Osteocyte (in vitro differentiated cells): ENCODE measurements at places on chromosomes 2 and 18.

DNA sequence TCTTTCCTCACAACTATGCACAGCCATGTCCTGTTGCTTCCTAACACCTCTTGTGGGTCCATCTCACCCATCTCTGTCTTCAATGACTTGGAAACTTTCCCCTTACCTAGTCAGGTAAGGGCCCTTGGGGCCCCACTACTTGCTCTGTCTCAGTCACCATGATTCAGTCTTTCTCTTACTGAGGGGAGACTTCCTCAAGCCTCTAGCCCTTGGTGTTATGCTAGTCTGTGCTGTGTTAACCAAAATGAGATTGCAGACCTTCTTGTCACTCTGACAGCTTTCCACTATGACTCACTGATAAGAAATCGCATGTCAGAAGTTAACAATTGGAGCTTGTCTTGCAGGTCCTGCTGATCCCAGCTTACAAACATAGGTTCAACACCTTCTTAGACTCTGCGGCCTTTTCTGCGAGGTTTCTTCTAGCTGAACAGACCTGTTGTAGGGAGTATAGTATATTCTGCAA is 65.3 kb downstream of the WDR75 start:
- H3K36me3 ChIP-seq, result peaks cover 3% of the 10 kb centered on the region

- no peaks in the 10 kb centered on the region for H3K4me1 ChIP-seq
- no peak overlapping the region for H3K27ac ChIP-seq
- no peak for DNase-seq
- no peaks in the 10 kb centered on the region for H3K27me3 ChIP-seq
Measured at GRCh38 chr2:22557406-22557805, 827.6 kb upstream of the KLHL29 start.

- H3K36me3 ChIP-seq, result no peaks in the 10 kb centered on the region
- no peak for DNase-seq
- no peak overlapping the region for H3K27ac ChIP-seq
- H3K27me3 ChIP-seq, result peaks cover 68% of the 10 kb centered on the region
Measured at GRCh38 chr18:596288-596881, 403 bp upstream of the CLUL1 start.

GRCh38 chr2:96952016-96952750 is 34.2 kb downstream of the FAM178B start:
- H3K27ac ChIP-seq, result no peak overlapping the region
- H3K27me3 ChIP-seq, result peaks cover 24% of the 10 kb centered on the region
- no peak overlapping the region for H3K4me3 ChIP-seq
- H3K4me1 ChIP-seq, result peaks cover 2% of the 10 kb centered on the region
- DNase-seq, result no peak
- H3K36me3 ChIP-seq, result no peaks in the 10 kb centered on the region

GRCh38 chr2:63742580-63742976 is 99.1 kb upstream of the UGP2 start:
- H3K36me3 ChIP-seq, result no peaks in the 10 kb centered on the region
- DNase-seq, result no peak
- no peaks in the 10 kb centered on the region for H3K27me3 ChIP-seq
- no peak overlapping the region for H3K4me3 ChIP-seq

- DNase-seq, result no peak
- H3K27ac ChIP-seq, result no peak overlapping the region
- H3K4me3 ChIP-seq, result no peak overlapping the region
- H3K27me3 ChIP-seq, result no peaks in the 10 kb centered on the region
- H3K36me3 ChIP-seq, result no peaks in the 10 kb centered on the region
Measured at GRCh38 chr18:42801706-42802105, 313.8 kb downstream of the RIT2 start.

GRCh38 chr2:235194351-235194750 is 242.5 kb downstream of the SH3BP4 start:
- H3K27ac ChIP-seq, result no peak overlapping the region
- H3K36me3 ChIP-seq, result no peaks in the 10 kb centered on the region
- no peaks in the 10 kb centered on the region for H3K4me1 ChIP-seq
- H3K27me3 ChIP-seq, result peaks cover 35% of the 10 kb centered on the region
- DNase-seq, result no peak

GRCh38 chr2:215000721-215001120 is 137.7 kb downstream of the ABCA12 start:
- no peak overlapping the region for H3K27ac ChIP-seq
- no peaks in the 10 kb centered on the region for H3K36me3 ChIP-seq
- no peaks in the 10 kb centered on the region for H3K27me3 ChIP-seq

GRCh38 chr18:43031169-43031568 is 84.3 kb downstream of the RIT2 start:
- H3K36me3 ChIP-seq, result no peaks in the 10 kb centered on the region
- H3K27me3 ChIP-seq, result no peaks in the 10 kb centered on the region
- no peak for DNase-seq
- no peak overlapping the region for H3K27ac ChIP-seq
- H3K4me1 ChIP-seq, result no peaks in the 10 kb centered on the region
